ENCODE measurements at places on chromosomes 12 and 14. TPM values are rescaled to one million over a fixed set of nuclear protein-coding genes. Genes with fewer than 3 reads are reported as not detected.

CEBPE gene
- total RNA-seq: not detected

PLBD1 gene
- 26.1 TPM for total RNA-seq

GLIPR1L1 gene
- not detected for total RNA-seq

EML5 gene
- total RNA-seq: 6.0 TPM

DNA sequence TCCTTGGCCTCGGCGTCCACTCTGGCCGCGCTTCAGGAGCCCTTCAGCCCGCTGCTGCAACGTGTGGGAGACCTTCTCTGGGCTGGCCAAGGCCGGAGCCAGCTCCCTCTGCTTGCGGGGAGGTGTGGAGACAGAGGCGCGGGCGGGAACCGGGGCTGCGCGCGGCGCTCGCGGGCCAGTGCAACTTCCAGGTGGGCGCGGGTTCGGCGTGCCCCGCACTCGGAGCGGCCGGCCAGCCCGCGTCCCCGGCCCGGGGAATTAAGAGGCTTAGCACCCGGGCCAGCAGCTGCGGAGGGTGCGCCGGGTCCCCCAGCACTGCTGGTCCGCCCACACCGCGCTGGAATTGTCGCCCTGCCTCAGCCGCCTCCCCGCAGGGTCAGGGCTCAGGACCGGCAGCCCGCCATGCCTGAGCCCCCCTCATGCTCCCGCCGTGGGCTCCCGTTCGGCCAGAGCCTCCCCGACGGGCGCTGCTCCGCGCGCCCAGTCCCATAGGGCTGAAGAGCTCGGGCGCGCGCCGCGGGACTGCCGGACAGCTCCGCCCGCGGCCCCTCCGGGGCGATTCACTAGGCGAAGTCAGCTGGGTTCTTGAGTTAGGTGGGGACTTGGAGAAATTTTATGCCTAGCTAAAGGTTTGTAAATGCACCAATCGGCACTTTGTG is 673.9 kb downstream of the SLC16A7 start:
- no peak for DNase-seq

- DNase-seq: no peak
These were observed 20.3 kb upstream of the SYCP3 start for GRCh38 chr12:101759396-101760047.

GRCh38 chr12:81077329-81077685 is 572 bp upstream of the ACSS3 start:
- DNase-seq: no peak

DNA sequence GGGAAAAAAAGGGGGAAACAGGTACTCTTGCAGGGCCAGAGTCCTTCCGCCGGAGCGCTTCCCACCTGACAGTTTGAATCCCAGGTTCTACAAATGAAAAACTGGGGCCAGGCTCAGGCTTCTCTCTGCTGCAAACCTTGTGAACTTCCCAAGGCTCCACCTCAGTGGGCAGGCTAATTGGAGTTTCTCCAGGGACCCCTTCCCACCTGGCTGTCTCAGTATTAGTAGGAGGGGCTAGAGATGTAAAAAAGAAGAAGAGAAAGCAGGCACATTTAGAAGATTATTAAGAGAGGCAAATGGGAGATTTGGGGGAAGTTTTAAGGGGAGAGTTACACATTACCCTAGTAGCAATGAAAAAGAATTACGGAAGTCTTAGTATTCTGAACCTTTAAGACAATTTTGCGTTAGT is 20.0 kb upstream of the CLEC2D start:
- no peak for DNase-seq
